ENCODE measurements at places on chromosomes 12 and 14.

- no peak for DNase-seq
Measured at GRCh38 chr14:64870160-64870559, 9.5 kb downstream of the SPTB start.

- DNase-seq = no peak
Measured at GRCh38 chr12:51864833-51865670, 16.5 kb upstream of the FIGNL2 start.

DNA sequence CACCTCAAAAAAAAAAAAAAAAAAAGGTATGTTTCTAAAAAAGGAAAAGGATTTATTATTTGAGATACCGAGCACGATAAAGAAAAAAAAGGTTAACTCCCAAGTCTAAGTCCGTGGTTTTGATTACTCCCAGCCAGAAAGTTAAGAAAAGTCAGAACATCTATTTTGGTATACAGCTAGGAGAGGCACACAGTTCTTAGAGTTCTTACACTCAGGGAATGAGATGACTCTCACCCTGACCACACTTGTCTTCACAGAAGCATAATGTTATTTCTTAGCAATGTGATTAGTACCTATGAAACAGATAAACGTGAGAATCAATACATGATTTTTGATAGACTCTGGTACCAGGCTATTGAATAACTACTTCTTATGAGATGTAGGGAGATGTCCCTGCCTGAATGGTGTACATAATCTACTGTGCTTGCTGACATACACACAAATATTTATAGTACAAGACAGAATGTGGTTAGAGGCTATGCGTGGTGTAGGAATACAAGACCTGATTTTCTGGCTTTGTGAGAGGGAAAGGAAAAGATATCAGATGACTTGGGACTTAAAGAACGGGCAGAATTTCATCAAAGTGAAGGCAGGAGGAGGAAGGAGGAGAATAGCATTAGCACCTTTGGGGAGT is 31.6 kb downstream of the LIMA1 start:
- DNase-seq = no peak

DNA sequence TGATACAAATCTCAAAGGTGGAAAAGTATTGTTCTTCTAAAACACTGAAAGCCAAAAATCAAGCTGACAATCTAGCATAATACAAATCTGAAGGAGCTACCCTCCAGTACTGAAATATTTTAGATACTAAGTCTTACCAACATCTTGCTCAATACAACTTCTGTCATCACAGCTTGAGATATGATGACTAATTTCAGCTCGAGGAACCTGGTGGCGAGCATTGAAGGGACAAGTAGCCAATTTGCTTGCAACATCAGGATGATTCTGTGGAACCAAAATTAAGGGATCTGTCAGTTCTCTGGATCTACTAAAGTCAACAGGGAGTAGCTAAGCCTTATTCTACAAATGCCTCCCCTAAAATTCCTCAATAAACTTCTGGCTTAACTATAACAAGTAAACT is 10.4 kb downstream of the GTSF1 start:
- DNase-seq = no peak

GRCh38 chr14:101128478-101129321 is 225.2 kb upstream of the RTL1 start:
- DNase-seq = no peak

DNA sequence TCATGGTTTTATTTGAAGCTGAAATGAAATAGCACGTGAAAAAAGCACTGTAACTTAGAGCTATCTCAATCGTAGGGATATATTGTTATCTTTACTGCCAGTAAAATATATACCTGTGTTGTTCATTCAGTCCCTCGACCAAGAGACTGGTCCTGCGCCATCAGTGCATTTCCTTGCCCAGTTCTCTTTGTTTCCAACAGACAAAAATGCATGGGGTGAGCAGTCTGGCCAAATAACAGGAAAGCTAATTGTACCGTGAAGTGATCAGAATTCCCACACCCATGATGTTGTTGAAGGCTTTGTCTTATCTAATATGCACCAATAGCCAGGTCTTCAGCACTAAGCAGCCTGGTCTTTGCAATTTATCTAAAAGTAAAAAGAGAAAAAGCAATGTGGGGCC is 477.1 kb upstream of the GARIN6 start:
- DNase-seq = no peak

DNA sequence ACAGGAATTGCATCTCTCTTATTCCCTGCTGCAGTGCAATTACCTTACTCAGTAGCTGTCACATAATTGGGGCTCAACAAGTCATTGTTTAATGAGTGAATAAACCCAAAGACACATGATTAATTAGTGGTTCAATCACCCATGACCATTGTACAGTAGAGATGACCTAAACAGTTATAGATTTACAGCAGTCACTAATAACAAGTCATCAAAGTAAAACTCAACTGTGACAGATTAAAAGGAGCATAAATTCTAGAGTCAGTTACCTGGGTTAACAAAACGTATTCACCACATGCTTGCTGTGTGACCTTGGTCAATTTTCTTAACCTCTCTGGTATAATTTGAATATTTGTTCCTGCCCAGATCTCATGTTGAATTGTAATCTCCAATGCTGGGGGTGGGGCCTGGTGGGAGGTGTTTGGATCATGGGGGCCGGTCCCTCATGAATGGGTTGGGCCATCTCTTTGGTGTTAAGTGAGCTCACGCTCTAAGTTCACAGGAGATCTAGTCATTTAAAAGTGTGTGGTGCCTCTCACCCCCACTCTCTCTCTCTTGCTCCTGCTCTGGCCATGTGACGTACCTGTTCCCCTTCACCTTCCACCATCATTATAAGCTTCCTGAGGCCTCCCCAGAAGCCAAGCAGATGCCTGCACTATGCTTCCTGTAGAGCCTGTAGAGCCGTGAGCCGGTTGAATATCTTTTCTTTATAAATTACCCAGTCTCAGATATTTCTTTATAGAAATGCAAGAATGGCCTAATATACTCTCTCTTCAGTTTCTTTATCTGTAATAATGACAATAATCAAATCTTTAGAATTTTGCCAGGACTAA is 141.9 kb upstream of the PLEKHG7 start:
- no peak for DNase-seq

DNA sequence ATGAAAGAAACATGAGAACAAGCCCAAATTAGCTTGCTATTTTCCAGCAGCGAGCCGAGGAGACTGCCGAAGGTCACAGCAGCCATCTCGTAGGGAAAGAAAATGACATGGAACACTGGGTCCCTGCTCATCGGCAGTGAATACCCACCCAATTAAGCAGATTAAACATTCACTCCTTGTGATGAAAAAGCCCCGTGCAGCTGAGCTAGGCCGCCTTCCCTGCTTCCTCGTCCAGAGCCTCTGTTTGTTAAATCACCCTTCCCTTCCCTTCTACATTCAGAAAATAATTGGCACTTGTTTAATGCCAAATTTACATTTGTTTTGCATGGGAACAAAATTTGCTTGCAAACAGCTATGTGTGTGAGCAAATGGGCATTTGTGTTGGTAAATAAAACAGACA is 342.5 kb downstream of the RMST start:
- no peak for DNase-seq
